Epithelial cell of proximal tubule (primary cell): ENCODE measurements at places on chromosomes 6 and 20.

DNA sequence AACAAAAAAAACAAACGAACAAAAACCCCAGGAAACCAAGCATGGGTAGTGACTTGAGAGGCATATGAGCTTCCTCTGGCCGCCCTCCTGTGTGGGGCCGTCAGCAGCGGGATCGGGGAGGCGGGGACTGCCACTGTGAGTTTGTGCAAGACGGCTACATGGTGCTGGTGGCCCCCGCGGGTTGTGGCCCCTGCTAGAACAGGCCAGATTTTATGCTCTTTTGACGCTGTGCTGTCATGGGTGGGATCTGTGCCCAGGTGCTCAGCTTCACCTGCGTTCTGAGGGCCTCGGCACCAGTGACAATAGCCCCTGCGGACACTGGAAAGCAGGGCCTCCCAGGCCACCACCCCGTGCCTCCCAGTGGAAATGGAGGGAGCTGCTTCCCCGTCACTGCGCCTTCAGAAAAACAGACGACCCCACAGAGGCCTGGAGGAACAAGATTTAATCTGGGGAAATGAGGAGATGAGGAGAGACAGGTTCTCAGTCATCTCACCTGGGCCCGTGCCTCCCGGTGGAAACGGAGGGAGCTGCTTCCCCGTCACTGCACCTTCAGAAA is 4.7 kb upstream of the KCNQ2 start:
- DNase-seq: no peak

- no peak for DNase-seq
Measured at GRCh38 chr6:16031278-16031981, 97.5 kb upstream of the MYLIP start.

- no peak for DNase-seq
Measured at GRCh38 chr6:12594530-12594893, 122.1 kb upstream of the PHACTR1 start.

DNA sequence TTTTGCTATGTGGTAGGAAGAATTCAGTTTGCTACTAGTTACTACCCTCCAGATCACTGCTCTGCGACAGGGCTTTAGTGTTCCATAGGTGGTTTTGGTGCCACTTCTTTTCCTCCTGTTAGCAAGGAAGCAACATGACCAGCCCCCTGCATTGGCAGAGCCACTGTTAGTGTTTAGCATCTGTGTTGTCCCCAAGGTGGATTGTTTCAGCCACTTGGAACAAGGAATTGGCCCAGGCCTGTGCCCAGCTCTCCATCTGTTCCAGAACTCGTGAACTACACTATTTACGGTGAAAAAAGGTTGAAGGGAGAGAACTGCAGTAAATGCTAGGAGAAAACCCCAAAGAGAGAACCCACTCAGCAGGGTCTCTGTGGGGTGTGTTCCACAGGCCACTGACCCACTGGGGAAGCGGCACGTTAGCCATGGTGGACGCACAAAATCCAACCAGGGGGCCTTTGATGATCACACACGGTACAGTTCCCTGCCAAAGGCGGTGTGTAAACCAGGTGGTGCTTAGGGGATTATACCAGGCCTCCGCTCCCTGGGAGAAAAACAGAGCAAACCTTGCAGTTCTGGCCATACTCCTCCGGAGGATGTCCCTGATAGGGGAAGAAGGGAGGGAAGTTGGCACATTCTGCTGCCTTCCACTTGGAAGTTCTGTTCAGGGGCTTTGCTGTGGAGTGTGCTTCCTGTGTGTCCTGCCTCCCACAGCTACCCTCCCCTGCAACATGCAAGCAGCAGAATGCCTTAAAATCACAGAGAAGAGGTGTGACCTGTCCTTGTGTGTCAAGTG is 72.3 kb downstream of the LYRM2 start:
- DNase-seq: no peak

- no peak for DNase-seq
Measured at GRCh38 chr6:118334634-118335033, 213.5 kb upstream of the PLN start.
